T-helper 2 cell treated with Interferon-gamma antibody and Interleukin-4, amounts not matched to agents 5 μg/mL and 100 μg/mL, for 36 hours (primary cell): ENCODE measurements at places on chromosomes 6 and 20.

DNA sequence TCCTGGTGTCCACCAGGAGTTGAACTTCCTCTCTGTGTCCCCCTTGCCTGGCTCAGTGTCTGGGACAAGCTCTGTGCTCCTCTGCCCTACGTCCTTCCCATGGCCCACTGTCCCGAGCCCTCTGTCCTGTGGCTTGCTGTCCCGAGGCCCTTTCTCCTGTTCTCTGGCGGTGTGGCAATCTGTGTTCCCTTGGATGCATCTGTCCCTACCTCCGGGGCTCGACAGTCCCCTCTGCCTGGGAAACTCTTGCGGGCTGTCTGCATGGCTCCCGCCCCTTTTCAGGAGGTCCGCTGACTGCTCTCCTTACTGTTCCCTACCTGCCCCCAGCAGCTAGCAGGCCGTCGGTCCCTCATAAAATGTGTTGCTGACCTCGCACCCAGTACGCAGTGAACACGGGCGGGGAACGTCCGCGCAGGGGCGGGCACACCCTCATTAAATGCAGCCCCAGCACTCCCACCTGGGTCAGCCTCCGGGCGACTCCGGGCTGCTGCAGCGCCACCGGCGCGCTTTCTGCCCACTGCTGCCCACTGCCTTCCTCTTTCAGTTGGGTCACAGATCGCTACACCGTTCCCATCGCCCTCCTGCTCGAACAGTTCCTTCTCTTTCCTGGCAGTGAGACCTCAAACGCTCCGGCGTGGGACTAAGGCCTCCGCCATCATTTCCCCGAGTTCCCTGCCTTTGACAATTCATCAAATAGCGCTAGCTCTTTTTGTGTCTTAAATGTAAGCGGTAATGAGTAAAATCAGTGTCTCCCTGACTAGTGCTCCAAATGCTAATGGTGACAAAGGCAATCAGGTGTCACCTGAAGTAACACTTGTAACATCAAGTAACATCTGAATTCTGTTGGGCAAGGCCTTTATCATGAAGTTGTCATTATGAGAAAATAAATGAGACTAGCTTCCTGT is 60.5 kb downstream of the RSPH3 start:
- peak overlapping the region; percentile 74 for H3K4me3 ChIP-seq
- peaks cover 6% of the 10 kb centered on the region for H3K4me1 ChIP-seq
- H3K27ac ChIP-seq: peak overlapping the region; percentile 26
- no peaks in the 10 kb centered on the region for H3K36me3 ChIP-seq
- DNase-seq: no peak
- H3K27me3 ChIP-seq: peaks cover 27% of the 10 kb centered on the region

GRCh38 chr6:39114388-39114703 is 640 bp downstream of the SAYSD1 start:
- peaks cover 51% of the 10 kb centered on the region for H3K4me1 ChIP-seq
- no peaks in the 10 kb centered on the region for H3K27me3 ChIP-seq
- peaks cover 17% of the 10 kb centered on the region for H3K36me3 ChIP-seq

- DNase-seq: no peak
- H3K4me3 ChIP-seq: no peak overlapping the region
- H3K27me3 ChIP-seq: peaks cover 5% of the 10 kb centered on the region
- no peak overlapping the region for H3K27ac ChIP-seq
- H3K4me1 ChIP-seq: no peaks in the 10 kb centered on the region
- no peaks in the 10 kb centered on the region for H3K36me3 ChIP-seq
Measured at GRCh38 chr6:113830140-113830539, 27.0 kb upstream of the MARCKS start.

DNA sequence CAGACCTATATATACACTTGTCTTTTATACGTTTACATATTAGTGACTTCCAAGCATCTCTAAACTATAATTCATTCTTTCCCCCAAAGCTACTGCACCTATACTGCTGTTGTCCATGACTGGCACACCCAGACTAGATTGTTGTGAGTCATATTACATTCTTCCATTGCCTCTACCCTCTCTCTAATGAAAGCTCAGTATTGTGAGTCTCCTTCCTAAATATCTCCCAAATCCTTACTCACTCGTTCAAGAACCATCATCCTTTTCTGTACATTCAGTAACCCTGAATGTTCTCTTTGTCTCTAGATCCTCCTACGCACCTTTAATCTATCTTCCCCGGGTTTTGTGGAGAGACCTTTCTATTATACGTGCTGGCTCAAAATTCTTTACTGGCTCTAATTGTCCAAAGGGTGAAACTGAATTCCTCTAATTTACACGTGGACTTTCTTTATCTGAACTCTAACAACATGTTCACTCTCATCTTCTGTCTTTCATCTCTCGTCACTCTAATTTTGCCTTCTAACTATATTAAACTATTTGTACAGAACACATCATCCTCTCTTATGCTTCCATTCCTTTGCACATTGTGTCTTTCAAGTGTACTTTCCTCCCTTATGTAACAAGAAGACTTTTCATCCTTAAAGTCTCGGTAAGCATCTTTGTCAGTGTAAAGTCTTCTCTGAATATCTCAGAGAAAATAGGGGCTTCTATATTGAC is 109.3 kb downstream of the IBTK start:
- no peaks in the 10 kb centered on the region for H3K36me3 ChIP-seq
- no peak overlapping the region for H3K27ac ChIP-seq
- no peak for DNase-seq
- no peaks in the 10 kb centered on the region for H3K27me3 ChIP-seq
- H3K4me1 ChIP-seq: no peaks in the 10 kb centered on the region

GRCh38 chr20:46400253-46400652 is 6.2 kb downstream of the ELMO2 start:
- no peak for DNase-seq
- no peaks in the 10 kb centered on the region for H3K27me3 ChIP-seq
- peaks cover 54% of the 10 kb centered on the region for H3K4me1 ChIP-seq

DNA sequence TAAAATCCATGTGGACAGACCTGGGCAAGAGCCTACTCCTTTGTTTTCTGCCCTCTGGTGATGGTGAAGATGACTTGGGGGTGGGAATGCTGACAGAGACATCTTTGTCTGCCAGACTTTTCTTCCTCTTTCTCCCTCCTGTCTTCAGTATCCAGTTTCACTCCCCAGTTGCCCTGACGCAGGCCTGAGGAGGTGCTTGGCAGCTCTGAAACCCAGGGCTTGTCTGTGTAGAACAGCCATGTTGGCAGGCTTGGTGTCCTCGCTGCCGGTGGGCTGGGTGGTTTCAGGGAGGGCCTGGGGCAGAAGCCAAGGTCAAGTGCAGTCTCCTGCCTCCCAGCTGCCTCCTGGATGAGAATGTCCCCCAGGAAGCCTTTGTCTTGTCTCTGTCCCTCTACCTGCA is 22.5 kb downstream of the CCDC167 start:
- no peaks in the 10 kb centered on the region for H3K27me3 ChIP-seq
- no peak overlapping the region for H3K4me3 ChIP-seq
- no peak overlapping the region for H3K27ac ChIP-seq
- H3K4me1 ChIP-seq: no peaks in the 10 kb centered on the region

- H3K4me3 ChIP-seq: no peak overlapping the region
- H3K27me3 ChIP-seq: no peaks in the 10 kb centered on the region
- H3K36me3 ChIP-seq: no peaks in the 10 kb centered on the region
- H3K4me1 ChIP-seq: no peaks in the 10 kb centered on the region
- H3K27ac ChIP-seq: no peak overlapping the region
Measured at GRCh38 chr20:60327971-60328660, 369.9 kb downstream of the CDH26 start.

DNA sequence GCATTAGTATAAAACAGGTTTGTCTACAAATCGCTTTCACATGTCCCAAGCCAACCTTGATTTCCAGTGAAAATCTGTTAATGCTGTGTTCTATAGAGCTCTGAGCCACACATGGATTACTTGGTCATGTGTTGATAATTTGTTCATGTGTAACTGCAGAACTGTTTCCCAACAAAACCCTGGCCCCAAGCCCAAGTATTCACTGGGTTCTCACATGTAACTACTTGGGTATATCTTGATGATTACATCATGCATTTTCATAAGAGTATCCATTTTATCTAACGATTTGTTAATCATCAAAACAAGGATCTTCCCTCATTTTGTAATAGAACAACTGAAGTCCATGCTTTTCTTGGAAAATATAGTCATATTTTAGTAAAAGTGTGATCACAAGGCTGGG is 657.6 kb downstream of the PRKN start:
- H3K4me1 ChIP-seq: no peaks in the 10 kb centered on the region
- no peak overlapping the region for H3K4me3 ChIP-seq
- no peaks in the 10 kb centered on the region for H3K36me3 ChIP-seq
- no peak overlapping the region for H3K27ac ChIP-seq
- no peak for DNase-seq

GRCh38 chr6:156449128-156449527 is 328.1 kb upstream of the ARID1B start:
- no peak overlapping the region for H3K27ac ChIP-seq
- H3K36me3 ChIP-seq: no peaks in the 10 kb centered on the region
- H3K27me3 ChIP-seq: no peaks in the 10 kb centered on the region
- no peak overlapping the region for H3K4me3 ChIP-seq
- H3K4me1 ChIP-seq: no peaks in the 10 kb centered on the region

GRCh38 chr6:22145376-22145775 is 151.5 kb downstream of the PRL start:
- H3K4me3 ChIP-seq: no peak overlapping the region
- no peak for DNase-seq
- H3K27ac ChIP-seq: no peak overlapping the region
- H3K36me3 ChIP-seq: no peaks in the 10 kb centered on the region

- H3K4me1 ChIP-seq: no peaks in the 10 kb centered on the region
- H3K4me3 ChIP-seq: no peak overlapping the region
Measured at GRCh38 chr20:43565758-43566104, 6.9 kb downstream of the SGK2 start.

GRCh38 chr20:21509597-21510371 is 4.1 kb downstream of the NKX2-2 start:
- no peak for DNase-seq
- peaks cover 2% of the 10 kb centered on the region for H3K36me3 ChIP-seq
- peak overlapping the region; percentile 57 for H3K27ac ChIP-seq
- peak overlapping the region; percentile 77 for H3K4me3 ChIP-seq
- H3K4me1 ChIP-seq: peaks cover 21% of the 10 kb centered on the region
- H3K27me3 ChIP-seq: peaks cover 76% of the 10 kb centered on the region

DNA sequence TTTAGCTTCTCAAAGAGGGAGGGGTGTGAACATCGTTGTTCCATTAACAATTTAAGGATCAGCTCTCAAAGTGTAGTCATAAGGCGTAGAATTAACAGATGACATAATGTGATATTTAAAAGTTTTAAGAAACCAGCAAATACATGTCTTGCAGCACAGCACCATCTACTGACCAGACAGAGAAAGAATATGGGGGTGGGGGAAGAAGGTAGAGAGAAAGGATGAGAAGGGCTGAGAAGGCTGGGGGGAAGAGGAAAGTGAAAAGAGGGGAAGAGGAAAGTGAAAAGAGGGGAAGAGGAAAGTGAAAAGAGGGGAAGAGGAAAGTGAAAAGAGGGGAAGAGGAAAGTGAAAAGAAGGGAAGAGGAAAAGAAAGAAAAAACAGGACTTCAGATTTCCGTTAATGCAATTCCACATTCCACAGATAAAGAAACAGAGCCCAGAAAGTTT is 80.9 kb downstream of the HAO1 start:
- no peak for DNase-seq
- H3K36me3 ChIP-seq: no peaks in the 10 kb centered on the region
- H3K27me3 ChIP-seq: no peaks in the 10 kb centered on the region
- no peak overlapping the region for H3K4me3 ChIP-seq
- H3K4me1 ChIP-seq: peaks cover 2% of the 10 kb centered on the region

DNA sequence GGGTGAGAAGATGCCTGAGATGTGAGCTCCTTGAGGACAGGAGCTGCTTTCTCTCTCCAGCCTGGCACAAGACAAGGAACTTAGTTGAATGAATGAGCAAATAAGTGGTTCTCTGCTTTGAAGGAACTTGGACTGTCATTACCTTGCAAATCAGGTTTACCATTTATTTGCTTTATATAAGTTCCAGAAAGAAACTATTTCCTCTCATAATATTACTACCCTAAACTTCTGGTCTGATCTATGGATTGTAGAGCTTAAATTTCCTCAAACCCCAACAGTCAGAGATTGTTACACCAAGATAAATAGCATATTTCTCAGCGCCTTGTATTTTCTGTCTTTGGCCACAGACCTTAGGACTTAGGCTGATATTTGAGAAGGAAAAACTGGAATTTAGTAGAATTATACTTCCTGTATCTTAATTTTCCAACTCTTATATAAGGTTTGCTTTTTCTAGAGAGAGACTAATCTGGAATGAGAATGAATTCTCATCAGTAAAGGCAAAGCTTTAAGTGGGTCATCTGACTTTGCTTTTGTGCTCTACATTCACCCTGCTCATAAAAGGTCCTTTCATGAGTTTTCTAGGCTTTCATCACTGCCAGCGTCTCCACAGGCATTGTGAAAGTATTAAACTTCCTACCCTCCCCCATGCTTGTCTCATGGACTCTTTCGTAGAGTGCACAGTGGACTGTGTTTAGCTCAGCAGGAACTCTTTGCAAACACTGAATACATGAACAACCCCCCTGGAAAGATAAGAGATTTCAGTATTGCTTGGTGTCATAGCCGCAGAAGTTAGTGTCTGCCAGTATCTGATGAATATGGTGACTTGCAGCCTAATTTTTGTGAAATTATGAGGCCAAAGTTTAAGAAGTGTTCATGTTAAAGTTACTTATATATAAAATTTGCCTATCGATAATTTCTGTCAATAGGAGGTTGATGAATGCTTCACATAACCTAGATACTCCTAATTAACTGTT is 74.0 kb downstream of the PTPRA start:
- no peaks in the 10 kb centered on the region for H3K27me3 ChIP-seq
- H3K4me3 ChIP-seq: no peak overlapping the region
- DNase-seq: peak; percentile 31
- H3K4me1 ChIP-seq: peaks cover 16% of the 10 kb centered on the region

DNA sequence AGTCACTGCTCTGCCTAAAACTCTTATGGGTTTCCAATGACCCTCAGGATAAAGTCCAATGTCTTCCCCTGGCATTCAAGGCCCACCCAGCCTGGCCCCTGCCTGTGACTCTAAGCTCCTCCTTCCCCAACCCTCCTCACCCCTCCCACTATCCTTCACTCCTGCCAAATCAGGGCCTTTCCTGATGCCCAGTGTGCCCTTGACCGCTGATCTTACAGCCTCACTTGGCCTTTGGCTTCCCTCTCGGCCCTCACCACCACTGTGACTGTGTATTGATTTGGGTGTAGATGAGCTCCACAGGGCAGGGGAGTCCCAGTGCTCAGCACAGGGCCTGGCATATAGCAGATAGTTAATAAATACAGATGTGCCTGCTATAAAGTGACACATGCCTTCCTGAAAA is 115.7 kb downstream of the TOX2 start:
- no peak for DNase-seq
- H3K4me1 ChIP-seq: peaks cover 67% of the 10 kb centered on the region
- H3K36me3 ChIP-seq: peaks cover 24% of the 10 kb centered on the region
- no peak overlapping the region for H3K27ac ChIP-seq
- H3K27me3 ChIP-seq: peaks cover 65% of the 10 kb centered on the region
- no peak overlapping the region for H3K4me3 ChIP-seq
